Calu3 (cell line): ENCODE measurements at places on chromosomes 1 and 21. TPM values are rescaled to one million over a fixed set of nuclear protein-coding genes. Genes with fewer than 3 reads are reported as not detected.

LCE2A gene
- not detected in 2 replicates for total RNA-seq

RXFP4 gene
- not detected in 2 replicates for total RNA-seq

ESPN gene
- total RNA-seq: 2.2 and 3.4 TPM in 2 replicates

NUF2 gene
- total RNA-seq: 25.3 and 33.1 TPM in 2 replicates

SLC30A10 gene
- 0.32 TPM in 1 of 2 replicates, not detected in the other for total RNA-seq

BRDT gene
- not detected in 2 replicates for total RNA-seq

B3GALT2 gene
- not detected in 2 replicates for total RNA-seq

MYOM3 gene
- 0.42 and 1.0 TPM in 2 replicates for total RNA-seq

GRCh38 chr1:198674009-198674408 lies 35.2 kb downstream of the PTPRC start:
- peaks cover 46% of the 10 kb centered on the region for H3K4me1 ChIP-seq
- no peaks in the 10 kb centered on the region for H3K36me3 ChIP-seq
- H3K27ac ChIP-seq: no peak overlapping the region
- no peak for DNase-seq
- no peak overlapping the region for H3K4me3 ChIP-seq
- H3K27me3 ChIP-seq: no peaks in the 10 kb centered on the region

GRCh38 chr1:110425612-110426152 lies 18.2 kb upstream of the LAMTOR5 start:
- no peak overlapping the region for H3K27ac ChIP-seq
- H3K4me3 ChIP-seq: no peak overlapping the region
- no peaks in the 10 kb centered on the region for H3K4me1 ChIP-seq
- H3K27me3 ChIP-seq: peaks cover 29% of the 10 kb centered on the region
- no peak for DNase-seq

GRCh38 chr1:212070720-212071302 lies 35.3 kb downstream of the DTL start:
- no peak for DNase-seq
- H3K36me3 ChIP-seq: peaks cover 6% of the 10 kb centered on the region
- no peaks in the 10 kb centered on the region for H3K4me1 ChIP-seq
- no peak overlapping the region for H3K4me3 ChIP-seq
- no peaks in the 10 kb centered on the region for H3K27me3 ChIP-seq
- H3K27ac ChIP-seq: no peak overlapping the region

- H3K36me3 ChIP-seq: no peaks in the 10 kb centered on the region
- H3K27ac ChIP-seq: no peak overlapping the region
- peaks cover 99% of the 10 kb centered on the region for H3K27me3 ChIP-seq
- H3K4me1 ChIP-seq: no peaks in the 10 kb centered on the region
- DNase-seq: no peak
These were observed 71.4 kb upstream of the KCNJ6 start for GRCh38 chr21:37987668-37988067.

- no peak overlapping the region for H3K4me3 ChIP-seq
- no peaks in the 10 kb centered on the region for H3K27me3 ChIP-seq
- no peak overlapping the region for H3K27ac ChIP-seq
- H3K4me1 ChIP-seq: peaks cover 31% of the 10 kb centered on the region
- H3K36me3 ChIP-seq: no peaks in the 10 kb centered on the region
- DNase-seq: no peak
These were observed 260.5 kb downstream of the KCNJ6 start for GRCh38 chr21:37655611-37656300.

DNA sequence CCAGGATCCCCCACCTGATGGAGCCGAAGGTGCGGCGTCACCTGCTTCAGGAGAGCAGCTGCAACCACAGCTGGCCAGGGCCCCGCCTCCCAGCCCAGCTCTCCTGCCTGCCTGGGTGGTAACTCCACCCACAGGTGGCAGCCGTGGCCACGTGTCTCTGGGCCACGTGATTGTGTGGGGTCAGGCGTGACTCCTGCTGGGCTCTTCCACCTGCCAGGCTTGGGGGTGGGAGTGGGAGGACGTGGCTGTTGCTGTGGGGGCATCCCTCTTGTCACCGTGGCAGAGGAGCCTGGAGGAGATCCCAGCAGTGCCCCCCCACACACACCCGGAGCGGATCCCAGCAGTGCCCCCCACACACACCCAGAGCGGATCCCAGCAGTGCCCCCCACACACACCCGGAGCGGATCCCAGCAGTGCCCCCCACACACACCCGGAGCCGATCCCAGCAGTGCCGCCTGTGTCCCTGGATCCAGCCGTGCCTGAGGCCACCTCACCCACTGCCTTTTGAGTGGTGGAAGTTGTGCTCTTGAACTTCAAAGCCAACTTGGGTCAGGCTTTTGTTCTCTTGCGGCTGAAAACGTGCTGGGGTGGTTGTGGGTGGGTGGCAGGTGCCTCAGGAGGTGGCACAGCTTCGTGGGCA lies 32.2 kb downstream of the POFUT2 start:
- H3K36me3 ChIP-seq: no peaks in the 10 kb centered on the region
- H3K4me3 ChIP-seq: no peak overlapping the region
- no peak overlapping the region for H3K27ac ChIP-seq

DNA sequence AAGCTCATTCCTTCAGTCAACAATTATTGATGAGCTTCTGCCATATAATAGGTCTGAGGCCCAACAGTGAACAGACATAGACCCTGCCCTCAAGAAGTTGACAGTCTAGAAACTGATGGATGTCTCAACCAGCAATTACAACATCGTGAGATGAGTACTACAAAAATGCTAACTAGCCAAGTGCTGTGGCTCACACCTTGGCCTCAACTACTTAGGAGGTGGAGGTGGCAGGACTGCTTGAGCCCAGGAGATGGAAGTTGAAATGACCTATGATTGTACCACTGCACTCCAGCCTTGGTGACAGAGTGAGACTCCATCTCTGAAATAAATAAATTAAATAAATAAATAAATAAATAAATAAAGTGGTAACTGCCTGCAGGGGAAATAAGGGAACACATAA lies 11.7 kb upstream of the PTP4A2 start:
- no peak for DNase-seq
- H3K27ac ChIP-seq: no peak overlapping the region
- peaks cover 21% of the 10 kb centered on the region for H3K4me1 ChIP-seq
- no peak overlapping the region for H3K4me3 ChIP-seq
- peaks cover 8% of the 10 kb centered on the region for H3K36me3 ChIP-seq

GRCh38 chr1:9401080-9401453 lies 108.4 kb downstream of the SPSB1 start:
- H3K27me3 ChIP-seq: no peaks in the 10 kb centered on the region
- peaks cover 11% of the 10 kb centered on the region for H3K4me1 ChIP-seq
- H3K36me3 ChIP-seq: no peaks in the 10 kb centered on the region

DNA sequence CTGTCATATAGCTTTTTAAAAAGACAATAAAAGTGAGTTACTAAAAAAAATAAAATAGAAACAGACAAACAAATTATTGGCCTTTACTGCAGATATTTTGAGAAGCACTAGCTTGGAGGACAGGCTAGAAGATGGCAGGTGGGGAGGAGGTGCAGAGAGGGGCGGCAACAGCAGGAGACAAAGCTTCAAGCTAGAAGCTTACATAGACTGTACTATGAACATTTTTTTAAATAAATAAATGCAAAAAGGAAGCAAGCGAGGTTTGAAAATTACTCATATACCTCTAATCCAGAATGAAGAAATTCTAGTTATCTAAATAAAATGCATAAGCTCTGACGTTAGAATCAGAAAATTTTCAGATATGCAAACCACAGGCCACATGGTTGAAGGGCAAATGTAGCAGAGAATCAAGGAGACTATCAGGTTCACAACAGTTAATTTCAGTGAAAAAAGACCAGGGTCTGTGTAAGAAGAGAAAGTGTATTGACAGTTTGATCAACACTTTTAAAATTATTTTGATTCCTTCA lies 54.9 kb downstream of the NRIP1 start:
- peaks cover 34% of the 10 kb centered on the region for H3K36me3 ChIP-seq
- H3K27ac ChIP-seq: no peak overlapping the region
- DNase-seq: no peak
- H3K4me3 ChIP-seq: no peak overlapping the region

DNA sequence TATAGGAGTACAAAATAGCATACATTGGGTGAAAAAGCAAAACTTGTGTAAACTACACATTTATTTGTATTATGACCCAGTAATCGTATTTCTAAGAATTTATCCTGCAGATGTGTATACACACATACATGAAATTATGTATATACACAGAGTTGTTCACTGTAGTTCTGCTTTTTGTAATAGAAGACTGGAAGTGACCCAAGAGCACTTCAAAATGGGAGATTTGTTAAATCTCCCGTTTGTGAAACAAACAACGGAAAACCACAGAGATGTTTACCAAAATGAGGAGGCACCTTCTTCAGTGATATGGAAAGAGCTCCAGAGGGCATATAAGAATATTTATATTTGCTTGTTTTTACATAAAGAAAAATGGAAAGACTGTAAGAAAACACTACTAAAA lies 18.0 kb upstream of the MNDA start:
- no peak overlapping the region for H3K4me3 ChIP-seq
- no peaks in the 10 kb centered on the region for H3K36me3 ChIP-seq
- no peak overlapping the region for H3K27ac ChIP-seq
- no peak for DNase-seq

DNA sequence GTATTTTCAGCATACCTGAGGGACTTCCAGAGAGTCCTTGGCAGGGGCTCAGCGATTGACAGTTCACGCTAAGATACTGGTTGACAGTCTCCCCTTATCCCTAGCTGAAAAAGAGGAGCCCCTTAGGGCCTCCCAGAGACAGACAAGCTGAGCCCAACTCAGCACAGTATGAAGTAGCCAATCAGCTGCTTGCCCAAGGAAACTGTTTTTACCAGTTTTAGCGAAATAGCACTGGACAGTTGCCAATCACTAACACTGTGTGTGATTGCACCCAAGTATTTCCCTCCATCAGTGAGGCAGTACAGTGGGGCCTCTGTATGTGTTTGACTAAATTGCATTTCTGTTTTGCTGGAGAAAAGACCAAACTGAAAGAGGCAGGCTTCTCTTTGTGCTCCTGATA lies 27.0 kb downstream of the KHDRBS1 start:
- no peak for DNase-seq
- peak overlapping the region; percentile 3 for H3K27ac ChIP-seq
- no peaks in the 10 kb centered on the region for H3K4me1 ChIP-seq
- no peaks in the 10 kb centered on the region for H3K27me3 ChIP-seq

- H3K27me3 ChIP-seq: no peaks in the 10 kb centered on the region
- H3K27ac ChIP-seq: no peak overlapping the region
- no peak for DNase-seq
- no peak overlapping the region for H3K4me3 ChIP-seq
These were observed 148.5 kb upstream of the EDN2 start for GRCh38 chr1:41632781-41633575.

DNA sequence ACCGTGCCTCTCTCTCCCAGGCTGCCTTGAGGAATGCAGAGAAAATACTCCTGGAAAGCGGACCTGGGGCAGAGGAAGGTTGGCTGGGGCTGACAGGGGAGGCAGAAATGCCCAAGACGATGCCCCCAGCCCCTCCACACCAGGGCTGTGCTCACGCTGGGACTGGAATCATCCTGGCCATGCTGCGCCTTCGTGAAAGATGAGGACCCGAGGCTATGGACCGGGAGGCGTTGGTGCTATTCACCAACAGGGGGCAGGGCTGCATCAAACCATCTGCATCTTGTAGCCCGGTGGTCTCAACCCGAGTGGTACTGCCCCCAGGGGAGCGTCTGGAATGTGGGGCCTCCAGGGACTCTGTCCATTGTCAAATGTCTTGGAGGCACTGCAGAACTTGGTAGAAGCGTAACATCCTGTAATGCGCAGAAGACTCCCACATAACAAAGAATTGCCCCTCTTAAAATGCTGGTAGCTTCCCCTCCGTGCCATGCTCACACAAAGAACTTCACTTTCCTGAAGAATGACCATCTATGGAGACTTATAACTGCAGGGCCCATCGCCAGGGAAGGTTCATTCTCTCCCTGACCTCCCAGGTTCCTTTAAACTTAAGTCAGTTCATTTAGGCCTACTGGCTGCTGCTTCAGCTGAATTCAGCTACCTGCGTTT lies 251.2 kb downstream of the RRAGC start:
- DNase-seq: peak; percentile 42
- no peak overlapping the region for H3K27ac ChIP-seq
- H3K4me1 ChIP-seq: no peaks in the 10 kb centered on the region
- no peaks in the 10 kb centered on the region for H3K36me3 ChIP-seq
- peaks cover 76% of the 10 kb centered on the region for H3K27me3 ChIP-seq

- no peak for DNase-seq
- H3K4me3 ChIP-seq: no peak overlapping the region
- no peaks in the 10 kb centered on the region for H3K36me3 ChIP-seq
- peaks cover 11% of the 10 kb centered on the region for H3K27me3 ChIP-seq
- H3K4me1 ChIP-seq: peaks cover 8% of the 10 kb centered on the region
These were observed 186.7 kb upstream of the NFIA start for GRCh38 chr1:60895701-60896100.

DNA sequence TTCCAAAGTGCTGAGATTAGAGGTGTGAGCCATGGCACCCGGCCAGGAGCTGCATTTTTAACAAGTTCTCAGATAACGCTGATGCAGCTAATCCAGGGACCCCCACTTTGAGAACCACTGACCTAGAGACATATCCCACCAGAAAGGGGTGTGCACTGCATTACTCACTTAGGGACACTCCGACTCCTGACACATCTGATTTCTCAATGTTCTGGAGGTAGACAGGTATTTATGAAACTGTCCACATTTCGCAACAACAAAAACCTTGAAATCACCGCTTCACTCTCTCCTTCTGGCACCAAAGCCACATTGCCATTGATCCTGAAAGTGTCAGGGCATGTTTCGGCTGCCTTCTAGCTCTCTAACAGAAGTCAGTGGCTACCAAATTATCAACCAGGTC lies 23.2 kb upstream of the CAMTA1 start:
- H3K4me1 ChIP-seq: no peaks in the 10 kb centered on the region
- no peaks in the 10 kb centered on the region for H3K36me3 ChIP-seq
- DNase-seq: no peak
- H3K27ac ChIP-seq: no peak overlapping the region
- peaks cover 27% of the 10 kb centered on the region for H3K27me3 ChIP-seq

- peak overlapping the region; percentile 53 for H3K4me3 ChIP-seq
- peaks cover 25% of the 10 kb centered on the region for H3K4me1 ChIP-seq
- H3K36me3 ChIP-seq: peaks cover 13% of the 10 kb centered on the region
- H3K27ac ChIP-seq: peak overlapping the region; percentile 98
- H3K27me3 ChIP-seq: no peaks in the 10 kb centered on the region
- peak; percentile 91 for DNase-seq
These were observed 115.7 kb upstream of the IPO9 start for GRCh38 chr1:201713086-201713810.
